ENCODE measurements at places on chromosomes 12 and 14. TPM values are rescaled to one million over a fixed set of nuclear protein-coding genes. Genes with fewer than 3 reads are reported as not detected.

- DNase-seq: no peak
Observed at GRCh38 chr12:116346741-116347140, 69.2 kb upstream of the MED13L start.

The CHGA gene
- 0.60 TPM for polyA plus RNA-seq

- DNase-seq: no peak
Observed at GRCh38 chr12:51744235-51744634, 104.3 kb downstream of the FIGNL2 start.

The UNC79 gene
- polyA plus RNA-seq: 0.75 TPM

DNA sequence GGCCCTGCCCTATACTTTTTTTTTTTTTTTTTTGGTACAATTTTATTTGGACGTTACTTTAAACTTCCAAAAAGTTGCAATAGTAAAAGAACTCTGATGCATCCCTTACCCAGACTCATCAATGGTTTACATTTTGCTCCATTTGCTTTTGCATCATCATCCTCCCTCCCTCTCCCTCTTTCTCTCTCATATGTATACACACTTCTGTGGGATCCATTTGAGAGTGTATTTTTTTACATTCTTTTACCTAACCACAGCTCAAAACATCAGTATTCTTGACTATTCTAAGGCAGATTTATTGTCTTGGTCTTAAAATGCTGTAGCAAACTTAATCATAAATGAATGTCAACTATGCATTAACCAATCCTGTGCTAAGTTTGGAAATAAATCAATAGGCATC, 111.6 kb downstream of the PRICKLE1 start:
- DNase-seq: no peak

The TCTN2 gene
- polyA plus RNA-seq: 31.3 TPM
